ENCODE measurements at places on chromosomes 4 and X. TPM values are rescaled to one million over a fixed set of nuclear protein-coding genes. Genes with fewer than 3 reads are reported as not detected.

DNA sequence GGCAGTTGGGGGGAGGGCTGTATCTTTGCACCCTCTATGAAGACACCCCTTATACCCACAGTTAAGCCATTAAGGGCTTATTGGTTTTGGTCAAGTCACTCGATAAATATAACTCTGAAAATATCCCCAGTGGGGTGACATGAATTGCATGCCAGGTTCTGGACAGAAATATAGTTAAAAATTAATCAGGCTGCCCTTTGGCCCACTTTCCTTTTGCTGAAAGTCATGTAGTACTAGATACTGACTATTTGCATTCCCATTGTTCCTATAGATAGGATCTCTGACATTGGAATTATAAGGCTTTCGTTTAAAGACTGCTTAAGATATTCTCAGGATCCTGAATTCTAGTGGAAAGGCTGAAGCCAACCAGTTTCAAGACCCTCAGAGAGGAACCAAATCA is 43.5 kb upstream of the LAMP2 start:
- no peak for DNase-seq

- DNase-seq: no peak
These were observed 653 bp downstream of the HHIP start for GRCh38 chr4:144646523-144647094.

TLR1 gene
- 21.9 TPM for total RNA-seq

CDKL5 gene
- 4.1 TPM for total RNA-seq
